ENCODE measurements at places on chromosomes 2 and 18. TPM values are rescaled to one million over a fixed set of nuclear protein-coding genes. Genes with fewer than 3 reads are reported as not detected.

The ALLC gene
- not detected for total RNA-seq

The AGFG1 gene
- 81.3 TPM for total RNA-seq

The CYRIA gene
- 5.6 TPM for total RNA-seq

The KIF1A gene
- total RNA-seq = under 0.01 TPM

The ZSWIM2 gene
- not detected for total RNA-seq

The IHH gene
- not detected for total RNA-seq

The B4GALT6 gene
- total RNA-seq = 6.3 TPM

The DDX1 gene
- total RNA-seq = 114 TPM

The ALPI gene
- total RNA-seq = not detected

The KCNF1 gene
- total RNA-seq = not detected

The SNORC gene
- total RNA-seq = 0.72 TPM

The KIAA2012 gene
- total RNA-seq = not detected

The IL36G gene
- total RNA-seq = not detected

The NYAP2 gene
- total RNA-seq = not detected

All from fibroblast of the aortic adventitia (primary cell).